LNCaP clone FGC (cell line): ENCODE measurements at places on chromosomes 7 and 10.

- no peak for DNase-seq
Observed at GRCh38 chr7:142454862-142455261, 197.0 kb upstream of the PRSS58 start.

DNA sequence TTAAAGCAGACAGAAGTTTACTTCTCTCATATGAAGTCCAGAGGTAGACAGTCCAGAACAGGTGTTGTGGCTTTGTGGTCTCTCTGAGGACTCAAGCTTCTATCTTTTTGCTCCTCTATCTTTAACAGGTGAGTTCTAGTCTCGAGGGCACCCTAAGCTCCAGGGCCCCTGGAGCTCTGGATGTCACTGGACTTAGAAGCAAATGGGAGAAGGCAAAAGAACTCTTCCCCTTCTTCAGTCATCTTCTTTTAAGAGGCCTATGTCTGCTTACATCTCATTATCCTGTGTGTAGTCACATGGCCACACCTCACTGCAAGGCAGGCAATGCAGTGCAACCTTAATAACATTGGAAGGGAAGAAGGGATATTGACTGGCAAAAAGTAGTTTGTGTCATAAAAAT is 61.6 kb downstream of the ADCYAP1R1 start:
- no peak for DNase-seq

DNA sequence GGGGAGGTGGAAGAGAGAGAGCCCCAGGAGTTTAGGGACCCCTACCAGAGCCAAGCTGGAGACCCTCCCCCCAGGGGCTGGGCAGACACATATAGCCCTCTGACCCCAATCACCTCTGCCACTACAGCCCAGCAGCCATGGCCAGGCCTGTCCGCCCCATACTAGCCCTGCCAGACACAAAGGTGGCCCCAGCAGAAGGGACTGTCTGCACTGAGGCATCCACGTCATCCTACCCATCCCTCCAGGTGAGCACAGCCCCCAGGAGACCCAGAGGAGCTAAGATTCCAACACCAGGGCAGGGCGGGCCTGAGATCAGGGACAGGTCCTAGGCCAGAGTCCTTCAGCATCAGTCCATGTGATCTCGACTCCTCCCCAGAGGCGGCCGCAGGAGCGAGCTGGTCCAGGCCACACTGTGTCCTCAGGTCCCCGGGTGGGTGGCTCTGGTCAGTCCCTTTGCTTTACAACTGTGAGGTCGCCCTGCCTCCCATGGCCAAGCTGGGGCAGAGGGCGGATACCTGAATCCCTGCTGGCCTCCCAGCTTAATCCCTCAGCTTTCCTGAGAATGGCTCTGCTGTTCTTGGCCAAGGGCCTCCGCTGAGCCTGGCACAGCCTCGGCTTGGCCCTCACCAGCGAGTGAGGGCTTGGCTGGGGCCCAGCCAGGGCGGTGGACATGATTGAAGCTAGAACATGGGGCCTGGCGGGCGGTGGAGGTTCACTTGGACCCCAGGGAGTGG is 14.3 kb upstream of the ELN start:
- DNase-seq: no peak

DNA sequence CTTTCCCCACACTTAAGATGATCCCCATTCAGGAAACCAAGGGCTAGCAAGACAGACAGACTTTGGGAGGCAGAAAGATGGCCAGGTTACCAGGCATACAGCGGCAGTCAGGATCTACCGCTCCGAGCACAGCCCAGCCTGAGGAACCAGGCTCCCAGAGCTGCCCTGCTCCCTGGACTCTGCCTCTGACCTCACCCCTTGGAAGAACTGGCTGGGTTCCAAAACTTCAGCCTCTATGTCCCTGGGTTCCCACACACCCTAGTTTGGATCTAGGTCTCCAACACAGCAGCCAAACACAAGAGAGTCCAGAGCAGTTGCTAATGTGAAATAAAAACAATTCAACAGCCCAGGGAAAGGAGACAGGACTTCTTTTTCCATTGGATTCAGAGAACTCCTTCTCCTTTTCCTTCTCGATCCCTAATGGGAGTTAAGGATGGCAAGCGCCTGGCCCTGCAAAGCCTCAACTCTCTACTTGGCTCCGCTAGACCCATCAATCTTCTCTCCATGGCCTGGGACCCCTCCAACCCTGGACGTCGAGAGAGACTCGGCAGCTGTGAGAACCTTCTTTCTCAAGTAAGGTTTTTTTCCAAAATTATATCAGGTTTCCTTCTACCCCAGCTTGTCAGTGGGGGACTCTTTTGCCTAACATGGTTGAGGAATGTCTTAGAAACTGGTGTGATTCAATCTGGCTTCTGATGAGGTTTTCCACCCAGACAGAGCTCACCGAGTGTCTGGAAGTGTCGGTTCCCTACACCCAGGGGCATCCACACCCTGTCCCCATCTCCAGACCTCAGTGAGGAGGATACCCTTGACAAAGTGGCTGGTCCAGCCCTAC is 219.6 kb downstream of the KCNMA1 start:
- no peak for DNase-seq
